ENCODE measurements at places on chromosomes 4 and X.

DNA sequence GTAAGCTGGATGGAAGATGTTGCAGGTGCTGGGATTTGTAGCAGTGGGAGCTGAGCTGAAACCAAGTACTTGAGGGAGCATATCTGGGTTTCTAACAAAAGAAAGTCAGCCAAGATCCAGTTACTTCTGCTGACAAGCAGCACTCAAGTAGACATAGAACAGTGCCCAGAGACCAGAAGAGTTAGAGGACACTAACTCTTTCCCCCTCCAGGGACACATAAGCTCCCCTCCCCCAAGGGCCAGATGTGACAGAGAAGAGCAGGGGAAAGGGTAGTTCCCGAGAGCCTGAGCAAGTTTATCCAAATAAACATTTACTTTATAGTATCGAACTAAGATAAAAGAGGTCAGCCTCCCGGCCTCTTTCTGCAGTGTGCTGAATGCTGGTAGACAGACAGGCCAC is 12.2 kb downstream of the TRPC3 start:
- DNase-seq = no peak

DNA sequence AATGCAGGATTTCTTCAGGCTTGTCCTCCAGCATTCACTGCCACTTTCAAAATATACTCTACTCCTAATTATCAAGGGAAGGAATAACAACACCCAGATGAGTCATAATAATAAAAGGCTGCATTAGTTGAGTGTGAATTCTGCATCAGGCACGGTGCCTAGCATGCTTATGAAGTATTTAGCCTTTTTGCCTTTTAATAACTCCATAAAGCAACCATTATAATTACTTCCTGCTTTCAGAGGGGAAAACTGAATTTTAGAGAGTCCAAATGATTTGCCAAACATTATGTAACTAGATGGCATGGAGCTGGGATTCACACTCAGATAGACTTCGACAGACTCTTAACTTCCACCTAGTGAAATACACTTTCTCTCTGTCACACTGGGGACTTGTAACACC is 2365.5 kb downstream of the PCDH7 start:
- DNase-seq = no peak

DNA sequence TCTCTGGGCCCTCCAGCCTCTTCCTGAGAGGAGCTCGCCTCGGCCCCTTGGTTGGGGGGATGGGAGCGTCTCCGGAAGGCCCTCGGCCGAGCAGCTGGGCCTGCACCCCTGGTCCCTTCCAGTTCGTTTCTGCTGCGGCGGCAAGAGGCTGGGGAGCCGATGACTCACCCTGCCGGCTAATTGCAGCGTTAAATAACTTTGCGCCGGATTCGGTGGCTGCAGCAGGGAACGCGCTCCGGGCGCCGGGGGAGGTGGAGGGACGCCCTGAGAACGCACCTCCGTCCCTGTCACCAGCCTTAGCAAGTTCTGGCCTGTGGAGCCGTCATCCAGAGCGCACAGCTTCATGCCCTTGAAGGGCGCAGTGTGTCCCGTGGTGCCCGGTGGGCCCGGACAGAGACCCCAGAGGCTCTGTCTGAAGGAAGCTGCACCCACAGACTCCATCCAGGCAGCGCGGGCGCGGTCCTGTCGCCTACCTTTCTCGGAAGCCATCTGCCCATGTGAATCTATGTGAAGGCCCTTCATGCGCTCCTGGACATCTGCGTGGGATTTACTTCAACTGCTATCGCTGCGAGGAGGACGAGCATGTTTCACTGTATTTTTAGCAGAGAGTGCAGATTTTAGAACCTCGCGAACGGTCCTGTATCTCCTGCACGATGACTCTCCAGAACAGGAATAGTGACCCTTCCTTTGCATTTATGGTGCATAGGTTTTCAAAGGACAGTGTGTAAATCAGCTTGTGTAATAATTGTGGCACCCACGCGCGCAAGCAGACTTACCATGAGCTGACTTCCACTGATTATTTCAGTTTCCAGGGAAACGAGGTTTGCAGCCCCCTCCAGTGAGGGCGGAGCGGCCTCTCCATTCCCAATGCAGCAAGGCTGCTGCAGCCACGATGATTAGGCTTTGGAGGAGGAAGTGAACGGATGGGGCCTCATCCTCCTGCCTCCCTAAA is 1.7 kb upstream of the TMEM271 start:
- DNase-seq = no peak

GRCh38 chr4:77854431-77855111 is 8.1 kb upstream of the MRPL1 start:
- no peak for DNase-seq

DNA sequence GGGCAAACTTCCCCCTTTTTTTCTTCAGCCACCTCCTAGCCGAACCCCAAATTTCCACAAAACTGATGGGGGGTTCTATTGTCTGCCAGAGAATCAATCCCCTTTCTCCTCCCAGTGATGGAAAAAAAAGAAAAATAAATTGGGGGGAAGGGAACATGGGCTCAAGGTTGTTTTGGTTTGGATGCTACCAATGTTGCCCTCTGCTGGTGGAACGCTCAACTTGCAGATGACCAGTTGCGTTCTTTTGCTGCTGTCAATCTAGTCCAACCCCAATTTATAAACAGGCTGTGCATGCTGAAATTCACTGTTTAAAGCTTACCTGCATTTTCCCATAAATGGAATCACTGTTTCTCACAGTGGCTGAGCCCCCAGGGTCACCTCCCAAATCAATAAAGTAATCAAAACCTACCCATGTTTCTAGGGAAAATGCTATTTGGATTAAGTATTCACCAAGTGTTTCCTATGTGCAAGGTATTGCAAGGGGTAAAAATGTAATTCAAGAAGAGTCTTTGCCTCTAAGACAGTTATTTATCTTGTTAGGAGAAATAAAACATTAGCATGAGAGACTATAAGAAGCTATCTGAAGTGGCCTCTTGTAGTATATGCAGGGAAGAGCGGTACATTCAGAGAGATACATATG is 116.7 kb upstream of the TMEM164 start:
- DNase-seq = no peak

- no peak for DNase-seq
These were observed 50.1 kb upstream of the CDKN2AIP start for GRCh38 chr4:183394166-183394951.

DNA sequence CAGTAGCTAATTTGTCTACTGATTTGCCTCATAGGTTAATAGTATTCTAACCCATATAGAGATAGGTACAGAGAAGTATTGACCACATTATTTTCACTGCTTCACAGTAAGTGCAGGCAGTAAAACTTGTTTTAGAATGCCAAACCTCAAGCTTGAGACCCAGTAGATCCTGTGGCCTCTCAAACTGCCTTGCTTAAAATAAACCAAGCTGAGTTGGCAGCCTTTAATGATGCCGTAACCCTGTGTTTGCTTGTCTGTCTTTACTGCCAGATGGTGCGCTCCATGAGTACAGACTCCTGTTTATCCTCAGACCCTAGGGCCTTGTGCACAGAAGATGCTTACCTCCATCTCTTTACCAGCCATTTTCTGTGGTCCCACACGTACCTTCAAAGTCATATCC is 50.8 kb downstream of the ANXA3 start:
- DNase-seq = no peak

DNA sequence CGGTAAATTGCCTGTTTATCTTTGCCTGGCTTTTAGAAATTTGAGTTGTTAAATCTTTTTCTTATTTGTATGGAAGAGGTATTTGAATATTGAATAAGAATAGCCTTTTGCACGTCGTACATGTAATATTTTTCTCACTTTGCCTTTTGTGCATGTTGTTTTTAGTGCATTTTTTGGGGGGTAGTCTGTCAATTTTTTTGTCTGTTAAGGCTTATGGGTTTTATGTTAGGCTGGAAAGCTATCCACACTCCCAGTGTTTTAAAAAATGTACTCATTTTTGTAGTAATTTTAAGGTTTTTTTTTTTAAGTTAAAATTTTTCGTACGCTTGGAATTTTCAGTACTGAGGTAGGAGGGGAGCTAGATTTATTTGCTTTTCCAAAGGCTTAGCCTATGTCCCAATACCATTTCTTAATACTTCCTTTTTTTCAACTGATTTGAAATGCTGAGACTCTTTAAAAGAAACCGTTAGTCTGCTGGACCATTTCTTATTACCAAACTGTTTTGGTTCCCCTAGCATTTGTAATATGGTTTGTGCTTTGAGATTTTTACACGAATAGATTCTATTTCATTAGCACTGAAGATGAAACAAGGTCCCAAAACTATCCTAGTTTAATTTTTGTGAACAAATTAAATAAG is 1.3 kb downstream of the HERC5 start:
- DNase-seq = no peak

- no peak for DNase-seq
These were observed 110.0 kb downstream of the HS6ST2 start for GRCh38 chrX:132848296-132848970.

Data from cortex of kidney (tissue), 1 donor.